ENCODE measurements at places on chromosomes 3 and 15.
A peak's percentile ranks its signal among the peaks of the same experiment; 100 is the strongest.

GRCh38 chr3:22922317-22922716, 280.8 kb upstream of the UBE2E2 start:
- no peak for DNase-seq

GRCh38 chr3:15268033-15268631, 62.1 kb downstream of the CAPN7 start:
- DNase-seq, result peak; percentile 88

DNA sequence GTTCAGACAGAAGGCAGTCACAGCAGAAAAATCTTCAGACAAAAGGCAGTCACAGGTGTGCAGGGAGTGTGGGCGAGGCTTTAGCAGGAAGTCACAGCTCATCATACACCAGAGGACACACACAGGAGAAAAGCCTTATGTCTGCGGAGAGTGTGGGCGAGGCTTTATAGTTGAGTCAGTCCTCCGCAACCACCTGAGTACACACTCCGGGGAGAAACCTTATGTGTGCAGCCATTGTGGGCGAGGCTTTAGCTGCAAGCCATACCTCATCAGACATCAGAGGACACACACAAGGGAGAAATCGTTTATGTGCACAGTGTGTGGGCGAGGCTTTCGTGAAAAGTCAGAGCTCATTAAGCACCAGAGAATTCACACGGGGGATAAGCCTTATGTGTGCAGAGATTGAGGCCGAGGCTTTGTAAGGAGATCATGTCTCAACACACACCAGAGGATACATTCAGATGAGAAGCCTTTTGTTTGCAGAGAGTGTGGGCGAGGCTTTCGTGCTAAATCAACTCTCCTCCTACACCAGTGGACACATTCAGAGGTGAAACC, 27.6 kb downstream of the ZNF589 start:
- peak; percentile 77 for DNase-seq

- DNase-seq, result peak; percentile 62
Measured at GRCh38 chr15:38707802-38708671, 143.4 kb upstream of the RASGRP1 start.

DNA sequence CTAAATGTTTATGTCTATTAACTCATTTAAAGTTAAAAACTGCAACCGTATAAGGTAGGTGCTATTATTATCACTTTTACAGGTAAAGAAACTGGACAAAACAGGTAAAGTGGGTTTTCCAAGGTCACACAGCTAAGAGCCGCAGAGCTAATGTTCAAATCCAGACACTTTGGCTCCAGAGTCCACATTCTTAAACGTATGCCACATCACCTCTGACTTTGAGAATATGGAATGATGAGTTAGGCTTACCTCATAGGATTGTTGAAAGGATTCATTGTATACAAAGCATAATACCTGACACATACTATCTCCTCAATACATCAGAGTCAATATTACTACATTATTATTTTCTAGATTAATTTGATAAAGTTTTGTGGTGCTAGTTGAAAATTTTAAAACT, 240.9 kb upstream of the STT3B start:
- no peak for DNase-seq

- no peak for DNase-seq
Measured at GRCh38 chr3:23501201-23501802, 298.2 kb downstream of the UBE2E2 start.

- no peak for DNase-seq
Measured at GRCh38 chr15:88949734-88950400, 36.7 kb upstream of the MFGE8 start.

DNA sequence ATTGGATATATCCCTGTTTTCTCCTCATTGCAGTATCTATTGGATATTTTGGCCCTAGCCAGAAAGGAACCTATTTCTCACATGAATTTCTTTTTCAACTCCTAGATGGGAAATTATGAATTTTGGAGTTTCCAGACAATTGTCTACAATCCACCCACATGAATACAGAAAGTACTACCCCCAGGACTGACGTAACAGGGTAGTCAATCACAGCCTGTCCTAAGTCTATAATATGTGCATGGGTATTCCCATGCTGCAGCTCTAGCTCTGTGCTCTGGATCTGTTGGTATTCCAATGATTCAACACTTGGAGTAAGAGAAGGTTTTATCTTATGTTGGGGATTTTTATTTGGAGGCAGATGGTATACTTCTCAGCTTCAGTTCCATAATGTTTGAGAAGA, 393.1 kb upstream of the ARRDC4 start:
- DNase-seq, result no peak

- DNase-seq, result no peak
Measured at GRCh38 chr15:94263341-94264273, 32.2 kb downstream of the MCTP2 start.

DNA sequence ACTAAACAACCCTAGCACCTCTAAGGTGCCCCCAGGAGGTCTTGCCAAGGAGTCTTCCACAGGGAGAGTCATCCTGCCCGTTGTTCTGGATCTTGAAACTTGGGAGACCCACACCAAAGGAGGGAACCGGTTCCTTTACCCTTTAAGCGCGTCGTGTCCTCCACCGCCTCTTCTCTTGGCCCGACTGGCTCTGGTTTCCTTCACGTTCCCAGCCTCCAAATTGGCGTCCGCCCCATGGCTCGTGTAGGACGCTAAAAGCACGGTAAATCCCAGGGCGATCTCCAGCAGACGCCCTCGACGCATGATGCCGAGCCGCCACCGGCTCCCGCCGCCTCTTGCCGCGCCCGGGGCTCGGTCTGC, 1.1 kb downstream of the FBN1 start:
- no peak for DNase-seq

- DNase-seq, result no peak
Measured at GRCh38 chr15:65333856-65334255, 29.4 kb downstream of the RNU5B-1 start.

- DNase-seq, result no peak
Measured at GRCh38 chr3:13112521-13113345, 39.5 kb upstream of the IQSEC1 start.

GRCh38 chr3:149640976-149641728, 16.7 kb downstream of the WWTR1 start:
- no peak for DNase-seq

DNA sequence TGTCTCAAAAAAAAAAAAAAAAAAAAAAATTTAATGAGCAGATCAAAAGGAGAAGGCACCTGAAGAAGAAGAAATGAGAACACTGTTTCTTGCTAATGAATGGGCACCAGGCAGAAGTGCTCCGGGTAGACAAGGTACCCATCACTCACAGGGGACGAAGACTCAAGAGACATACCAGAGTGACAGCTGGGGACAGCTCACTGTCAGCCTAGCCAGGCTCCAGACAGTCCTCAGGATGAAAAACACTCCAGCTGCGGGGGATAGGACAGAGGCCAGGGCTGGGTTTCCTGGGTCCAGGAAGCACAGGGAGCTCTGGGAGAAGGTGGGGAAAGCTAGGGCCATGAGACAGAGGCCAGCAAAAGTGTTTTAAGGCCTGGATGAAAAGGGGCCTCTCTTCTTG, 48.5 kb upstream of the PARL start:
- DNase-seq, result no peak

- no peak for DNase-seq
Measured at GRCh38 chr3:192841428-192841827, 76.2 kb downstream of the MB21D2 start.

DNA sequence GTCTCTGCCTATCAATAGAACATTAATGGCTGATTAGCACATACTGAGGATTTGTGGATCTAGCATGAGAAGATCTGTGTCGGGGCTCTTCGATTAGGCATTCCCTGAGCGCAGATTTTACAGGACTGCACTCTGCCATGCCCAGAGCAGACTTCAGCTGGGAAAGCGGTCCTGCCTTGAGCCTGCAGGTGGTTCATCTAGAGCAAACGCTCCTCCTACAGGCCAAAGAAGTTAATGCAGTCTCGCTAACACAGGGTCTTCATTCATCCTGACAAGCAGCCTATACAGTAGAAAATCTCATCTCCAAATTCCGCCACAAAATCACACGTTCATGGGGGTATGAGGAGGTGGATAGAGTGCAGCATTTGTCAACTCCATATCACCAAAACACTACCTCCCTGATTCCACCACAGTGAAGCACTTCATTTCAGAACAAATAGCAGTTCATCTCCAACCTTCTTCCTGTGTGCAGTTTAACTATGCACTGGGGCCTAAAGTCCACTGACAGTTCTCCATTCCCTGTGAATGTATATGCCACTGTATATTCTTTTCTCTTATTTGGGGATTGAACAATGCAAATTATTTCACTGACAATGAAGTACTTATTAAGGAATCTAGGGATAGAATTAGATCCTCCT, 405.8 kb downstream of the IGSF11 start:
- peak; percentile 8 for DNase-seq

- no peak for DNase-seq
Measured at GRCh38 chr3:45981346-45982074, 14.1 kb downstream of the FYCO1 start.

DNA sequence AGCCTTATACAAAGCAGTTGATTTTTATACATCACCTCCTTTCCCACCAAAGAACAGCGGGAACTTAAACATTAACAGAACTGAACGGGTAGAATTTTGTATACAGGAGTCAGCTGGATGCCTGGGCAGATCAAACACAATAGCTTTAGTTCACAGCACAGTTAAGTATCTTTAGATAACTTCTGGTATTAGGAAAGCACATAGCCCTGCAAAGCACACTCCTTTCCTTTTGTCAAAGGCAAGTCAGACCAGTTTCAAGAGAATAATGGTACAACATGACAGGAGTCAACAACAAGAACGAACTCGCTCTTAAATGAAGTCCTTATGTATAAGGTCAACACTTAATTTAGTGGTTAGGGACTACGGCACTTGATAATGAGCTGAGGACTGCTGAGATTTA, 26.3 kb downstream of the ABCC5 start:
- no peak for DNase-seq

GRCh38 chr3:127200086-127200691, 7.3 kb downstream of the PRR23E start:
- DNase-seq, result no peak

DNA sequence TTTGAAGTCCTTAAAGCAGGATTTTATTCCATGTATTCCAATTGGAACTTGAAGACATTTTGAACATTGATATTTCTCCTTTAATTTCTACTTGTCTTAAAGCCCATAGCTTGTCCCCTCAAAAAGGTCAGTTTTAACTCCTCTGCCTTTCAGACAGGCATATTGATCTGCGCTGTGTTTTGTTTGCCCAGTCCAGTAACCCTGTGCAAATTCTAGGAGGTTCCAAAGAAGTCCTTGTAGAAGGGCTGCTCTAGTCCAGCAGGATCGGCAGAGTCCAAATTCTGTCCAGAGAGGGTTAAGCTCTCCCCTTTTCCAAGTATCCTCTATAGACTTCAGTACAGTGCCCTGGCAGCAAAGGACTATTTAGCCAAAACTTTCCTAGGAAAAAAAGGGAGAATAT, 105.6 kb upstream of the MANF start:
- no peak for DNase-seq

All from CD4-positive, alpha-beta T cell treated with Interleukin-10 for 1 hour (primary cell).